ENCODE measurements at places on chromosomes 4 and X.

DNA sequence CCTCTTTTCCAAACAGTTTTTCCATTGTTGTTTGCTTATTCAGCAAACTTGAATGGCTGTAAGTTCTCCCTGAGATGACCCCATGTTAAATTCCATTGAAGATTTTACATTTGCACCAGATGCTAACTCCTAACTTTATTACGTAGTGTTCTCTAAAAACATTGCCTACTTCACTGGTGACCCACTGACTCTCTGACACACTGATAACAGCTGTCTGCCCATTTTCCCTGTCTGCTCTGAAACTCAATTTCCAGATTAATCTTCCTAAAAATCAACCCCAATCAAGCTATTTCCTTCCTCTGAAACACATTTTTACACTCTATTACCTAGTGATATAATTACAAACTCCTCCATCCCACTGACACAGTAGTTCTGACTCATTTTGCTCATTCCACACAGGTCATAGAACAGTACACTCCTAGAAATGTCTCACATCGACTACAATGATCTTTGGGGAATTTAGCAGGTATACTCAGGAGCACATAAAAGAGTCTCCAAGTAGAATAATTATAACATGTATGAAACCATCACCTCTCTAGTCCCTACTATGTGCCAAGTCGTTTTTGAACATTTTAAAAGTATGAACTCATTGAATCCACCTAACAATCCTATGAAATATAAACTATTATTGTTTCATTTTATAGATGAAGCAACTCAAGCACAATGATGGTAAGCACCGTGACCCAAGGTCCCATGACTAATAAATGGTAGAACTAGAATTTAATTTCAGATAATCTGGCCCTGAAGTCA, 210.9 kb downstream of the SLIT2 start:
- DNase-seq = no peak

DNA sequence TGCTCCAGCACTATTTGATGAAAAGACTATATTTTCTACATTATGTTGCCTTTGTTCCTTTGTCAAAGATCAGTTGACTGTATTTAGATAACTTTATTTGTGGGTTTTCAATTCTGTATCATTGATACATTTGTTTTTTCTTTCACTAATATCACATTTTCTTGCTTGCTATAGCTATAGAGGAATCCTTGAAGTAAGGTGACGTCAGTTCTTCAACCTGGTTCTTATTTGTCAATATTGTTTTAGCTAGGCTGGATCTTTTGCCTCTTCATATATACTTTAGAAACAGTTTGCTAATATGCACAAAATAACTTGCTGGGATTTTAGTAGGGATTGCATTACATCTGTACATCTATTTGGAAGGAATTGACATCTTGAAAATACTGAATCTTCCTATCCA, 21.0 kb downstream of the TECRL start:
- no peak for DNase-seq

DNA sequence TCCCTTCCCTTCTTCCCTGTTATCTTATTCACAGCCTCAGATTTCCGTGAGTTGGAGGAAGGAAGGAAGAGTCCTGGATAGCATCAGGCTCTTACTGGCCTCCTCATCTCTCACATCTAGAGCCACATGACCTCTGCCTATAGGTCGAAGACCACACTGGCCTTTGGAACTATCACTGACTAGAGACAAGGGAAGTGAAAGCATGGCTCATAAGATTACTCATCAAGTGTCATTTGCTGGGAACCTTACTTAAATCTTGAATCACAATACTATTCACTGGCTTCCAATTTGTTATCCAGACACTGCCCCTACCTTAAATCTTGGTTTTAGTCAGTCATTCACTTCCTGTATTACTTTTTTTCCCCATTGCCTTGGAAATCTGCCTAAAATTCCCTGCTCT, 61.6 kb upstream of the MTMR8 start:
- no peak for DNase-seq

- DNase-seq = no peak
Measured at GRCh38 chr4:4981827-4982226, 37.4 kb downstream of the CYTL1 start.

- no peak for DNase-seq
Measured at GRCh38 chr4:124262211-124263179, 450.0 kb downstream of the ANKRD50 start.

Data from RWPE2 (cell line).